ENCODE measurements at places on chromosomes 5 and 9.

GRCh38 chr9:76558465-76558864 lies 99.5 kb downstream of the GCNT1 start:
- no peak for DNase-seq

GRCh38 chr5:177508837-177509236 lies 789 bp downstream of the DOK3 start:
- DNase-seq = no peak

DNA sequence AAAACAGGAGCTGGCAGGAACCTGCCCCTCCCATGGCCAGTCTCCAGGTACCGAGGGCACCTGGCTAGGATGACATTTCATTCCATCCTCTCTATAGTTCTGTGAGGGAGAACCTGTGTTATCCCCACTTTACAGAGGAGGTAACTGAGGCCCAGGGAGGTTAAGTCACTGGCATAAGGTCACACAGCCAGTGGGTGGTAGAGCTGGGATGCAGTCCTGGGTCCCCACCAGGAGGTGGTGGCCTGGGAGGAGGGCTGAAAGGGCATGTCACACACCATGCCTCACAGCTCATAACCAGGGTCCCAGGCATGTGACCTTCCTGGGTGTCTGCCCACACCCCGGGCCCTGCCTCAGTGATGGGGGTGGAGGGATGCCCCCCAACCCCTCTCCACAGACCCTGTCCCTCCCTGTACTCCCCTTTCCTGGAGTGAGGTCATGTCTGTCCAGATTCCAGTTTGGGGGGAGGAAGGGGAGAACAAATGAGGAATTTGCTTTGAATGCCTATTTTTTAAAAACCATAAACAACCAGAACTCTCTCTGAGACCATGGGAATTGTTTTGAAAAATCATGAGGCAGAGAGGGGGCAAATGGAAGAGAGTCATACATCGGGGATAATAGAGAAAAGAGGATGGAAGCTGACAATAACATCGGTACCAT lies 77.7 kb upstream of the STXBP1 start:
- DNase-seq = no peak

DNA sequence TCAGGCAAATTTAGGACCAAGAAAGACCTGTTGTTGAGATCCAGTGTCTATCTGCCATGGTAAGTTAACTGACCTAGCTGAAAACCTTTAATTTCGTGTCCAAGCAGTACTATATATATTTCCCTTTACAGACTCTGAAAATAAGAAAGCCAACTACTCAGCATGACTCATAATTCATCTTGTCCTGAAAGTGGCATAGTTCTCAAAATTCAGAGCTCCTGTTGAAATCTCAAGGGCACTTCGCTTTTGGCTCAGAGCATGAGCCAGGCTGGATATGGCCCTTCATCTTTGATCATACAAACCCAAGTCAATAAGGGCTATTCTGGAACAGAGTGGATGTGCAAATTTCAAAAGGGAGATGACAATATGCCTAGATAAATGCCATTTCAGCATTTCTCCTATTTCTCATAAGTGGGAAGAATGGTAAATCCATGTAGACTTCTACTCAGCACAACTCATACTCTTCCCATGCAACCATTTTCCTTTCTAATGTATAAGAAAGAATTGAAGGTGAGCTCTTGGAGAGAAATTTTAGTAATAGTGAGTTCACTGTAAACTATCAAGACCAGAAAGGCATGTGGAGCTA lies 567.9 kb upstream of the DAB2 start:
- peak; percentile 7 for DNase-seq

- no peak for DNase-seq
Measured at GRCh38 chr9:91177661-91178280, 183.9 kb downstream of the AUH start.

DNA sequence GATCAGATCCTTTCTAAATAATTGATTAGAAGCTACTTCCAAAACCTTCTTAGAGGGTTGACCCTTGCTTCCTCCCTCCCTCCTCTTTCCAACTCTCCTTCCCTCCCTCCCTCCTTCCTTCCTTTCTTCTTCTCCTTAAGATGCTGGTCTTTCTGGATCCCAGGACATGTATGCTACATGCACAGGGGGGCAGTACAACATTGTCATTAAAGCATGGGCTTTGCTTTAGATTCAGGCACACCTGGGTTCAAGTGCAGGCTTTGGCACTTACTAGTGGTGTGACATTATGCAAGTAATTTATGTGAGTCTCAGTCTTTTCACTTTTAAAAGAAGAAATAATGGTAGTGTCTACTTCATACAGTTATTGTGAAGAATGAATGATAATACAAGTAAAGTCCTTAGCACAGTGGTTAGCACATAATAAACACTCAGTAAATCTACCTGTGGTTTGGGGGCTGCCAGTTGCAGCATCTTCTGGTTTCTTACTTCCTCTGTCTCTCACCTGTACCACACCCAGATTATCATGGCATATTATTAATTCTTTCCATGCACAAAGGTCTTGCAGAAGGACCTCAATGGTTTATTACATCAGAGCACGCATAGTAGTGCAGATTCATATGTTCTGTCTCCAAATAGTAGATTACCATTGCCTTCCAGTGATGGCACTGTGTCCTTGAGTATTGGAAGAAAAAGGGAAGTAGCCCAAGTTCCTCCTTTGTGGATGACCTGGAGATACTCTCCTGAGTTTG lies 154.1 kb downstream of the ARHGAP26 start:
- DNase-seq = no peak

- no peak for DNase-seq
Measured at GRCh38 chr9:98455256-98456155, 200.1 kb upstream of the TBC1D2 start.

DNA sequence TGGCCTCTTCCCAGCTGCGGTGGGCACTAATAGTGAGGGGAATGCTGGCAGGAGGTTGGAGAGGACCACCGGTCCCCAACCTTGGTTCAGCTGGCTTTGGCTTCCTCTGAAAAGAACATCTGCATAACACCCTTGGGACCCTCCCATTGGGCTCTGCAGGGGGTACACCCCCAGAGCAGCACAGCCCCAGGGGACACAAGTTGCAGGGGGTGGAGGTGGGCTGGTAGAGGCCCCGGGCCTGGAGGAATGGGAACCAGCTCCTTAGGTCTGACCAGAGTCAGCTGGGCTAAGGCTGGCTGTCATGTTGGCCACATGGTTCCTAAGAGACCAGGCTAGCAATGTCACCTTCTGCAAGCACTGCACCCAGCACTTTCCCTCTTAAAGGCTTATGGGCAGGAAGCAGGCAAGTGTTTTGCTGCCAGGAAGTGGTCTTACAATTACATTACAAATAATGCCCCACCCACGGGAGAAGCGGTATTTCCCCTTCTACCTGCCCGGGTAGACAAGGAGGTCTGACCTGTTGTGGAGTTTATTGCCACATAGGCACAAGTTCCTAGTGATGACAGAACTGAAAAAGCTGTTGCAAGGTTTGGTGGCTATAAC lies 18.1 kb downstream of the GCNT4 start:
- no peak for DNase-seq

GRCh38 chr5:27311544-27311943 lies 273.2 kb upstream of the CDH9 start:
- DNase-seq = peak; percentile 5

GRCh38 chr9:34139477-34140146 lies 13.1 kb upstream of the DCAF12 start:
- DNase-seq = peak; percentile 79

GRCh38 chr9:133759146-133759900 lies 21.2 kb upstream of the SARDH start:
- DNase-seq = no peak

- DNase-seq = peak; percentile 97
Measured at GRCh38 chr9:110742741-110743371, 74.3 kb downstream of the MUSK start.

All from fibroblast of gingiva (primary cell).